Naive thymus-derived CD4-positive, alpha-beta T cell (primary cell): ENCODE measurements at places on chromosomes 12 and 14. TPM values are rescaled to one million over a fixed set of nuclear protein-coding genes. Genes with fewer than 3 reads are reported as not detected.

Gene IL22
- not detected for total RNA-seq

Gene LRRC43
- not detected in 2 replicates for total RNA-seq

GRCh38 chr12:132049442-132049841 is 94.7 kb downstream of the DDX51 start:
- DNase-seq: no peak

GRCh38 chr12:71664411-71665089 is 449 bp downstream of the THAP2 start:
- no peak for DNase-seq
